Activated CD8-positive, alpha-beta T cell treated with anti-CD3 and anti-CD28 coated beads, Interleukin-2, amount 10 ng/mL, durations not matched to agents 7 days and 5 days (primary cell): ENCODE measurements at places on chromosomes 6 and 20. TPM values are rescaled to one million over a fixed set of nuclear protein-coding genes. Genes with fewer than 3 reads are reported as not detected.

DNA sequence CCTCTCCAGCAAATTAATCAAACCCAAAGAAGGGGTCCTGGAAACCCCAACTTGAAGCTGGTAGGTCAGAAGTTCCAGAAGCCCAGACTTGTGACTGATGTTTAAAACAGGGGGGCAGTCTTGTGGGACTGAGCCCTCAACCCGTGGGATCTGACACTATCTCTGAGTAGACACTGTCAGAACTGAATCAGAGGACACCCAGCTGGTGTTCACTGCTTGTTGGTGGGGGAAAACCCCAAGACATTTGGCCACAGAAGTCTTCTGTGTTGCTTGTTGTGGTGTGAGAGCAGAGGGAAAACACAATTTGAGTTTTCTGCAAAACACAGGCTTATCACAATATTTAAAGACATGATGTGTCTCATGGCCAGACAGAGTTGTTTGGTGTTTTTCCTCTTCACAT is 29.9 kb downstream of the KIF13A start:
- H3K27me3 ChIP-seq: peaks cover 8% of the 10 kb centered on the region
- H3K27ac ChIP-seq: no peak overlapping the region
- no peak overlapping the region for H3K4me3 ChIP-seq
- no peak for DNase-seq

- H3K27ac ChIP-seq: peak overlapping the region; percentile 11
- H3K27me3 ChIP-seq: peaks cover 86% of the 10 kb centered on the region
- no peak for DNase-seq
- H3K4me3 ChIP-seq: no peak overlapping the region
- peaks cover 24% of the 10 kb centered on the region for H3K36me3 ChIP-seq
- peaks cover 8% of the 10 kb centered on the region for H3K4me1 ChIP-seq
Observed at GRCh38 chr6:100458841-100459591, 5.7 kb downstream of the SIM1 start.

SMAP1 gene
- total RNA-seq: 36.3 TPM

GRCh38 chr20:8076306-8077136 is 55.5 kb upstream of the PLCB1 start:
- H3K27me3 ChIP-seq: no peaks in the 10 kb centered on the region
- H3K4me3 ChIP-seq: no peak overlapping the region
- DNase-seq: no peak
- no peak overlapping the region for H3K27ac ChIP-seq

- peak overlapping the region; percentile 70 for H3K27ac ChIP-seq
- peaks cover 17% of the 10 kb centered on the region for H3K4me1 ChIP-seq
- no peaks in the 10 kb centered on the region for H3K27me3 ChIP-seq
- H3K36me3 ChIP-seq: peaks cover 25% of the 10 kb centered on the region
- no peak overlapping the region for H3K4me3 ChIP-seq
Observed at GRCh38 chr20:7980332-7981046, 39.1 kb downstream of the TMX4 start.

POU5F1 gene
- total RNA-seq: not detected

GRCh38 chr6:109687271-109687761 is 3.7 kb downstream of the AK9 start:
- peaks cover 14% of the 10 kb centered on the region for H3K4me1 ChIP-seq
- no peak overlapping the region for H3K4me3 ChIP-seq
- H3K27me3 ChIP-seq: no peaks in the 10 kb centered on the region
- no peak overlapping the region for H3K27ac ChIP-seq
- no peak for DNase-seq

GRCh38 chr6:43078691-43079090 is 2.6 kb downstream of the PTK7 start:
- no peak for DNase-seq
- H3K4me1 ChIP-seq: peaks cover 8% of the 10 kb centered on the region
- peaks cover 33% of the 10 kb centered on the region for H3K27me3 ChIP-seq

C6orf163 gene
- total RNA-seq: 1.9 TPM

HLA-DPB1 gene
- 21.0 TPM for total RNA-seq

GRCh38 chr20:36407199-36407733 is 101.1 kb downstream of the DLGAP4 start:
- no peak overlapping the region for H3K27ac ChIP-seq
- DNase-seq: no peak
- H3K36me3 ChIP-seq: no peaks in the 10 kb centered on the region
- no peaks in the 10 kb centered on the region for H3K4me1 ChIP-seq
- H3K27me3 ChIP-seq: peaks cover 6% of the 10 kb centered on the region

DNA sequence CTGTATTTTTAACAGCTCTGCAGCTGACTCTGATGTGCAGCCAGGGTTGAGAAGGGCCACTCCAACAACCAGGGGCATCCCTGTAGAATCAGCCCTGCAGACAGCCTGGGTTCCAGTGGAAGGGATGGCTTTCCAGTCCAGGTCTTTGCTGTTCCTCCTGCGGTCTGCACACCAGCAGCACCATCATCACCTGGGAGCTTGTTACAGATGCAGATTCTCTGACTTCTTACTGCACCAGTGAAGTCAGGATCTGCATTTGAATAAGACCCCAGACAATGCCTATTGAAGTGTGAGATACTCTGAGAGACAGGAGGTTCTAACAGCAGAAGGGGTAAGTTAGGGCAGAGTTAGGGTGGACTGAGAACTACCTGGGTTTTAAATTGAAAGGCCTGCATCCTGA is 151.3 kb downstream of the F13A1 start:
- no peak overlapping the region for H3K27ac ChIP-seq
- no peaks in the 10 kb centered on the region for H3K36me3 ChIP-seq
- no peak for DNase-seq

- H3K4me3 ChIP-seq: no peak overlapping the region
- no peaks in the 10 kb centered on the region for H3K27me3 ChIP-seq
- no peak overlapping the region for H3K27ac ChIP-seq
- H3K4me1 ChIP-seq: no peaks in the 10 kb centered on the region
Observed at GRCh38 chr6:154907291-154907690, 87.8 kb upstream of the TIAM2 start.

DNA sequence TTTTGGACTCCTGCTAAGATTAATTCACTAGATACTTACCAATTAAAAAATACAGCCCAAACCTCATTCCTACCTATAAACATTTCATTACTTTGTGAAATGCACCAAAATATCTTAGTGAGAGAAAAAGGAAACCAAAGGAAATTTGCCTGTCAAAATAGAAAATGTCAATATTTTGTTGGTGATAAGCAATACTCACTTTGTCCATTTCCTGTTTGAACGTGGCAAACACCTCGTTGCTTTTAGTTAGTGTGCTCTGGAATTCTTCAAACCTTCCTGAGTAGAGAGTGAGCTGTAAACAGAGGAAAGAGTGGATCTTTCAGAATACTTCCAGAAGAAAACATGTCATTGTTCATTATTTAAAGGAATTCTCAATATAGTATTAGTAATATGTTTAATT is 44.2 kb downstream of the TXLNB start:
- no peak for DNase-seq
- H3K27ac ChIP-seq: peak overlapping the region; percentile 71
- no peaks in the 10 kb centered on the region for H3K36me3 ChIP-seq
- no peaks in the 10 kb centered on the region for H3K27me3 ChIP-seq

- peak; percentile 28 for DNase-seq
- peaks cover 41% of the 10 kb centered on the region for H3K4me1 ChIP-seq
- H3K36me3 ChIP-seq: no peaks in the 10 kb centered on the region
- H3K27me3 ChIP-seq: peaks cover 3% of the 10 kb centered on the region
- peak overlapping the region; percentile 88 for H3K4me3 ChIP-seq
Observed at GRCh38 chr6:144062786-144063185, 32.6 kb downstream of the SF3B5 start.

DNA sequence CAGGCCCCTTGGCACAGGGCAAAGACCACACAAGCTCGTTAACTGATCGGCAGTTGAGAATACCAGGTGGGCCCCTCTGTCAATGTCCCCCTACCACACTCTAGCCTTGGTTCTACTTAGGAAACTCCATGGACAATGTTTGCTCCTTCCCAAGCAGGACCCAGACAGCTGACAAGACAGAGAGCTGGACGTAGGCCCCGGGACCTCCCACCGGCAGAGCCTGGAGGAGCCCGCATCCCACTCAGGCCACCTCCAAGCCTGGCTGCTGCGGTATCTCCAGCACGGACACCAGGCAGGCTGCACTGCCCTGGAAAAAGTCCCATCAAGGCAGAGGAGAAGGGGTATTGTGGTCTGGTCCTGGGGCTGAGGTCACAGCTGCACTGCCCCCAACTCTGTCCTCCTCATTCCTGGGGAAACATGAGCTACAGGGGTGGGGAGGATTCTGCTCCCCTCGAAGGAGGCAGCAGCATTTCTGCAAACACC is 6.2 kb upstream of the GRM4 start:
- H3K27ac ChIP-seq: no peak overlapping the region
- H3K4me3 ChIP-seq: no peak overlapping the region
- no peaks in the 10 kb centered on the region for H3K36me3 ChIP-seq

- H3K27me3 ChIP-seq: no peaks in the 10 kb centered on the region
- peaks cover 8% of the 10 kb centered on the region for H3K4me1 ChIP-seq
- no peak overlapping the region for H3K4me3 ChIP-seq
- no peak for DNase-seq
Observed at GRCh38 chr20:8073024-8073832, 53.7 kb upstream of the TMX4 start.

TBC1D32 gene
- 9.5 TPM for total RNA-seq

HMGCLL1 gene
- not detected for total RNA-seq

- H3K4me3 ChIP-seq: peak overlapping the region; percentile 76
- H3K4me1 ChIP-seq: peaks cover 69% of the 10 kb centered on the region
- no peaks in the 10 kb centered on the region for H3K27me3 ChIP-seq
- H3K27ac ChIP-seq: peak overlapping the region; percentile 89
Observed at GRCh38 chr20:44990425-44990824, 24.1 kb downstream of the STK4 start.

DNA sequence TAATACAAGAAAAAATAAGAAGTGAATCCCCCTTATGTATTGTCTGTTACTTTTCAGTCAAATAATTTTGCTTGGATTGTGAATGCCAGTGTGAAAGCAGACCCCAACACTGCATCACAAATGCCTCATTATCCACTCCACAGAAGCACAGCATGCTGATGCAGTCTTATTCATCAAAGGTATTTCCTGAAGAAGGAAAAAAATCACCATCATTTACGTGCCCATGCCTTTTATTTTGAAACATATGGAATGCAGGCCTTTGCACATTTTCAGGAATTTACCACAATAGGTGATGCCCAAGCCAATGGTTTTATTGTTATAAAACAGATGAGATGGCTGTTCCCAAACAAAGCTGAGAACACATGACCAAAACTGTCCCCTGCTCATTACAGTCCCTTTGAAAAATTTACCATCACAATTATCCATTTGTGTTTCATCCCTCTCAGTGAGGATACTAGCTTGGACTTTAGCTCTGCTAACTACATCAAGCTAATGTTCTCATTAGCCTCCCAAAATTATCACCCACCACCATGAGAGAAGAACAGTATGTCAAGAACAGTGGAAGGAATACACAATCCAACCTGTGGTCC is 180.6 kb upstream of the HTR1E start:
- H3K36me3 ChIP-seq: no peaks in the 10 kb centered on the region
- H3K4me1 ChIP-seq: no peaks in the 10 kb centered on the region
- no peak for DNase-seq
- no peak overlapping the region for H3K27ac ChIP-seq
- H3K4me3 ChIP-seq: no peak overlapping the region

- no peak for DNase-seq
- no peaks in the 10 kb centered on the region for H3K36me3 ChIP-seq
- H3K27ac ChIP-seq: no peak overlapping the region
Observed at GRCh38 chr20:45751721-45752120, 29.6 kb downstream of the SPINT4 start.

DNA sequence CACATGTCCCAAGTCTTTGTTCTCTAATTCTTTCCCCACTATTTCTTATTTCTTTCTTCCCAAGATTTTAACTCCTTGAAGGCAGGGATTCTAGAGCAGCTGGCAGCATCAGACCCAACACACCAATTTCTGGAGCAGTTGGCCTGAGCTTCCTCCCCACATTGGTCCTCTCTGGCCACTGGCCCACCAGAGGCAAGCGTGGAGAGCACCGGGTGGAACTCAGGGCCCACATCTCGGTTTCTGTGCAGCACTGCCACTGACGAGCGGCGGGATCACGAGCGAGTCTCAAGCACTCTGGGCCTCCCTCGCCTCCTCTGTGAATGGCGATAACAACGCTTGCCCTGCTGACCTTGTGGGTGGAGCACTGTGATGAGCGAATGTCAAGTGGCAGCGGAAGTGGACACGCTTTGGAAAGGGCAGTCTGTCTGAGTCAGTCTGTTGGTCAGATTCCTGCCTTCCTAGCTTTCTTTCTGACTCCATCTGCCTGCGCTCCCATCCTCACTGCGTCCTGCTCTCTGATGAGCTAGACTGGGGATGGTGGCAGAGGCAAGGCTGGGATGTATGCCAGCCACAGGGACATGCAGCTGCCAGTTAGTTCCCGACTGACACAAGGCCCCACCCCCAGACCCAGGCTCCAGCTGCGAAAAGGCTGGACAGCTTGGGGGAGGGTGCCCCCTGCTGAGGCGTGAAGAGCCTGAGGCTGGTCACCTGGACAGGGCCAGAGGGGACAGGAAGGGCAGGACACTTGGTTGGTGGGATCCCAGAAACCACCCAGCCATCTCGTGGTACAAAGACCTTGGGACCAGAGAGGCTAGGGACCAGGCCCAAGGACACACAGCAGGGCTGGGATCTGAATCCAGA is 4.5 kb upstream of the SPDEF start:
- H3K4me3 ChIP-seq: no peak overlapping the region
- no peak for DNase-seq
- H3K36me3 ChIP-seq: no peaks in the 10 kb centered on the region
- H3K4me1 ChIP-seq: no peaks in the 10 kb centered on the region

DNA sequence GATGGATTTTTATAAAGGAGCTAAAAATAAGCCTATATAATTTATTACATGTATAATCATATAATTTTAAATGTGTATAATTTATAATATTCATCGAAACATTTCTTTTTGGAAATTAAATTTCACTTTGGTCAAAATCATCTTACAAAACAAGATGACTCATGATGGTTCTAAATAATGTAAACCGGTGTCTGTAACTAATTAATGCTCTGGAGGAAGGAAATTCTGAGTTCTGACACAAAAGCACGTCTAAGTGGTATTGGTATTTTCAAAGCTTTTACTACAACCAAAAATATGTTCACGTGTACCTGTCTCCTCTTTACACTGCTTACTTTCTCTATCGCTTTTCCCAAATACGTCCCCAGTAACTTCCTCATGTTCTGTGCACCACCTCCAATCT is 134.1 kb downstream of the MTHFD1L start:
- H3K4me1 ChIP-seq: peaks cover 9% of the 10 kb centered on the region
- H3K27ac ChIP-seq: no peak overlapping the region
- no peak for DNase-seq

RCAN2 gene
- not detected for total RNA-seq

BPIFA1 gene
- not detected for total RNA-seq

- no peaks in the 10 kb centered on the region for H3K36me3 ChIP-seq
- no peak for DNase-seq
- no peaks in the 10 kb centered on the region for H3K4me1 ChIP-seq
- no peaks in the 10 kb centered on the region for H3K27me3 ChIP-seq
Observed at GRCh38 chr6:93124006-93124632, 295.2 kb downstream of the EPHA7 start.

FAM162B gene
- not detected for total RNA-seq
